ENCODE measurements at places on chromosomes 2 and 18.

DNA sequence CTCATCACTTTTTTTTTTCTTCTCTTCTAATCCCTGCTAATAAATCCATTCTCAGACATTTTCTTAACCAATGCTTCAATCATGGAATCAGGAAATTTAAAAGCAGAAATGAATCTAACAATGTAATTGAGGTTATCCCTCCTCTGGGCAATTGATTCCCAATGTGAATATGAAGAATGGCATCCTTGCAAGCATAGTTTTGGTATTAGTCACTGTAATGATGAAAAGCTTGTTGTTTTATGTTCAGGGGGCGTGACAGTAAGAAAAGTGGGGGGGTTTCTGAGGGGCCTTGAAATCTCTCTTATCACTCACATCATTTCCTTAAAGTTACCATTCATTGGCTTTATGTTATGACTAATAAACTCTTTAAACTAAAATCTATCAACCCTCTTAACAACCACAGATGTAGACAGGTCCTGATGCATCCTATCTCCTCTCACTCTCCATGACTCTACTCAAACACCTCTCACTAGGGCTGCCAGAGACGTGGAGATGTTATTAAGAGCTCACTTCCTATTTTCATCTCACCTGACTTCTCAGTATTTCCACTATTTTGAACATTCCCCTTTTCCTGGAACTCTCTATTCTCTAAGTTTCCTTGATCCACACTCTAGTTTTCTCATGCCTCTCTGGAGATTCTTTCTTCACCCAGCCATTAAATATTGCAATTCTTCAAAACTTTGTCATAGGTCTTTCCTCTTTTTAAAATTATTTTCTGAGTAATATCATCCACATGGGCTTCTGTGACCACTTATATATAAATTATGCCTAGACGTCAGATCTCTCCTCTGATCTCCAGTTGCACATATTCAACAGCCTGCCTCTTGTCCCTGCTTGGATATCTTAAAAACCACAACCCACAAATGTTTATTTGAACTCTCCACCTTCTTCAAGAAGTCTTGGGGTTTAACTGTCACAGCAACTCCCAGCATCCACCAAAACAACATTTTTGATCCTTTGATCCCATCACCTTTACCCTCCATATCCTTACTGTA is 332.9 kb downstream of the CDH2 start:
- DNase-seq, result no peak

- DNase-seq, result no peak
Observed at GRCh38 chr2:192060161-192060560, 134.6 kb downstream of the TMEFF2 start.

DNA sequence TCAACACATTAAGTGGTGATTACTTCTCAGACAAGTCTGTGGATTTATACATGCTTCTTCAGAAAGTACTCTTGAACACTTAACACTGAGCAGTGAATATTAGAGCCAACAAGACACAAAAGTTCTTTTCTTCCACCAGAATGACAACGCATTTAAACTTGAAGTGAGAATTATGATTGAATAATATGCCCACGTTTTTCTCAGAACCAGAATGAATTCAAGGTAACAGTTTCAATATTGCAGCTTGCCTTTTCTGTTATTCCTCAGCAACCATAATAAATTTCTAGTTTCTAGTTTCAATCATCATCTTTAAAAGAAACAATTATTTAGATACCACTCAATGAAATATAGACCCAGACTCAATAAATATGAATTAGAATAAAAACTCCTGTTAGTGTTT is 547.0 kb downstream of the NUP35 start:
- DNase-seq, result no peak

- DNase-seq, result no peak
Observed at GRCh38 chr18:36516258-36516657, 218.7 kb downstream of the FHOD3 start.

- DNase-seq, result no peak
Observed at GRCh38 chr18:38456253-38456652, 890.7 kb upstream of the CELF4 start.

DNA sequence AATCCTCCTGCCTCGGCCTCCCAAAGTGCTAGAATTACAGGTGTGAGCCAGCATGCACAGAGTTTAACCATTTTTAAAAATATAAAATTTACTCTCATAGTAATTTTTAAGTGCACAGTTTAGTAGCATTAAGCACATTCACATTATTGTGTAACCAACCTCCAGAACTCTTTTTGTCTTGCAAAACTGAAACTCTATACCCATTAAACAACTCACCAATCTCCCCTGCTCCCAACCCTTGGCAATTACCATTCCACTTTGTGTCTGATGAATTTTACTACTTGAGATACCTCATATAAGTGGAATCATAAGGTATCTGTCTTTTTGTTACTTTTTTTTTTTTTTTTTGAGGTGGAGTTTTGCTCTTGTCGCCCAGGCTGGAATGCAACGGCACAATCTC is 112.5 kb downstream of the BMPR2 start:
- DNase-seq, result no peak
